DND-41 (cell line): ENCODE measurements at places on chromosomes 5 and 9.

DNA sequence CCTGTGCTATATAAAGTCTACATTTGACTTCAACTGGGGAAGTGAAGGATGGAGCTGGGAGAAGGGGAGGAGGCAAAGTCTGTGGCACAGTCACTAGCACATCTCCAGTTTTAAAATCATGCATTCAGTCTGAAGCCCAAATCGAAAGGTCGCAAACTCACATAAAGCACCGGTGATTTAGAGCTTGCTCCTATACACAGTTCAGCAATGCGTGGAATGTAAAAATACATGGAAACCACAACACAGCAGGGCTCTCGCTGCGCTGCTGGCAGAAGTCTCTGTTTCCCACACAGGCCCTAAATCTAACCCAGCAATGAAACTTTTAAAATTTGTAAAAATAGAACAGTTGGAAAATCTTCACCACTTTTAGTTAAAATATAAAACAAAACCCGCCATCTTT lies 68.2 kb downstream of the EBF1 start:
- no peak for DNase-seq

- no peak for DNase-seq
Measured at GRCh38 chr9:134251296-134252069, 74.8 kb upstream of the RXRA start.

DNA sequence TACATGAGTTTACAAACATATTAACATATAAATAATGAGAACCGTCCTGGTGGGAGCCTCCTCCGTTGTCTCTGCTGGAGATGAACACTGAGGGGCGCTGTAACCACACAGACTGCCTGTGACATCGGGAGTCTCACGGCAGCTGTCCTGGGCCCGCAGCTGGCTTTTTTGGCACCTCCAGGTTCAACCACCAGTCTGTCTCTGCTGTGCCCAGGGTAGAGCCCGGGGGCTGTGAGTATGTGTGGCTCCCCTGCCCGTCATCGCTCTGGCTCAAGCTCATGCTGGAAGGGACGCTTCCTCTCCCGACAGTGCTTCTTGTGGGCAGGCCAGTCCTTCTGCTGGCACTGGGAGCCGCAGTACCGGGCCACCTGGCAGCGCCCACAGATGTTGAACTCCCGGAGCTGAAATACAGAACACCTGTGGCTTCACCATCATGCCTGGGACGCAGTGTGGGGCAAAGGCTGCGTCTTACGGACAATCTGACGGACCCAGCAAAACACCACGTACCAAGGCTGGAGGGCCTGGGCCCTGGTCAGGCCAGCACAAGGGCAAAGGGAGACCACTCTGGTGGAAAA lies 3.6 kb upstream of the DPH7 start:
- DNase-seq: no peak

GRCh38 chr5:169442913-169443784 lies 140.4 kb upstream of the SPDL1 start:
- no peak for DNase-seq

DNA sequence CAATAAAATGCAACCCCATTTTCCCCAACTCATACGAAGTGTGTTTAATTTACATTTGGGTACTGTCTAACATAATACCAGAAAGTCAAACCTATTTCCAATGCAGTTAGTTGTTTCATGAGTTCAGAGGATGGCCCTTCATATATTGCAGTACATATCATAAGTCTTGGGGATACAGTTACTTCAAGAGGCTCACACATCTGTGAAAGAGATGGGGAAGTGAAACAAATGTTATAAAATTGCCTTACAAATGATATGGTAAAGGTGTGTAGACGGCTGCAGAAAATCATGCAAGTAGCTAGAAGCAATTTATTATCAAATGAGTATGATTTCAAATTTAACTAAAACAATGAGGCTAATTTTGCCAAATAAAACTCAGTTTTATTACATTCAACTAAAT lies 219.0 kb upstream of the CDH12 start:
- DNase-seq: no peak

- DNase-seq: no peak
Measured at GRCh38 chr5:103942587-103943186, 380.1 kb upstream of the NUDT12 start.

- DNase-seq: no peak
Measured at GRCh38 chr5:160198841-160199409, 30.4 kb upstream of the FABP6 start.

GRCh38 chr9:128034821-128035652 lies 32.1 kb downstream of the NAIF1 start:
- DNase-seq: peak; percentile 59

DNA sequence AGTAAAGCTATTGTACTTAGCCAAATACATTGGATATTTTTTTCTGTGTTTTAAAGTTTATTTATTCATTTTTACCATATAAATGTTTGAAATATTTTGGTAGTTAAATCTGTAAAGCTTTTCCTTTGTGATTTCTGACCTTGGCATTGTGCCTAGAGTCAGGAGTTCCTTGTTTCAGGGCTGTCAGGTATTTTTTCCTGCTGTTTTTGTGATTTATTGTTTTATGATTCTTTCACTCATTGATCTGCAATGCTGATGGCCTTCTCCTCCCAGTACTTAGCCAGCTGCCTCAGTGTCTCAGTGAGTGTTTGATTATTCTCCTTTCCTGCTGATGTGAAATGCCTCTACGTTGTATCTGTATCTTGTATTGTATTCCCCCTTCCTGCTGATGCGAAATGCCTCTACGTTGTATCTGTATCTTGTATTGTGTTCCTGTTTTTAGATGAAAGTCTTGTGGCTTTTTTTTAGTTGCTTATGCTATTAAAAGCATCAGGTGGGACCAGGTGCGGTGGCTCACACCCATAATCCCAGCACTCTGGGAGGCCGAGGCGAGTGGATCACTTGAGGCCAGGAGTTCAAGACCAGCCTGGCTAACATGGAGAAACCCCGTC lies 61.0 kb downstream of the EHMT1 start:
- no peak for DNase-seq

- DNase-seq: no peak
Measured at GRCh38 chr9:92257327-92257726, 36.2 kb downstream of the IARS1 start.

GRCh38 chr5:57509501-57510260 lies 27.1 kb upstream of the ACTBL2 start:
- DNase-seq: peak; percentile 71

- DNase-seq: no peak
Measured at GRCh38 chr5:107157809-107158208, 512.9 kb downstream of the EFNA5 start.

DNA sequence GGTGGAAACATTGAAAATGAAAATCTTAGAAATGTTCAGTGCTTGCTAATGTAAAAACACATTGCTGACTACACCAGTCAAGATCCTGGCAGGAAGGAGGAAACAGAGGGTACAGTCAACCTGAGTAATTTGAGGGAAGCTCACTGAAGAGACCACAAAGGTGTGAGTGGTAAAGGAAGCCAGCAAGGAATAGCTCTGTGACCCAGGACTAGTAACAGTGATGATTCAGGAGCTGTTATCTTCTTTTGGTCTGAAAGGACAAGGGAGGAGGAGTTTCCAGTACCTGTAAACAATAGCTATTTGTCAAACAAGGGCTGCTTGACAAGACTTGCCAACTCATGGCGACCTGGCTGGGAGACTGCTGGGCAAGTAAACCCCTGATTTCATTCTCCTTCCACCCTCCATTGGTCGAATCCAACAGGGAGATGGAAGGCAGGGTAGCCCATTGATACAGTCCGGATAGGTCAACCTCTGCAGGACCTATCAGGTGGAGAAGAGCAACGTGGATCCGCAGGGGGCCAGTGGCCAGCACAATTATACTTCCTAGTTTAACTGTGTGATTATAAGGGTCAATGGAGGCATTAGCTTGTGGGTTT lies 68.1 kb downstream of the MAMDC2 start:
- DNase-seq: no peak
